ENCODE measurements at places on chromosomes 1 and 21.

GRCh38 chr1:36542962-36543515, 60.3 kb upstream of the CSF3R start:
- peak; percentile 15 for DNase-seq

DNA sequence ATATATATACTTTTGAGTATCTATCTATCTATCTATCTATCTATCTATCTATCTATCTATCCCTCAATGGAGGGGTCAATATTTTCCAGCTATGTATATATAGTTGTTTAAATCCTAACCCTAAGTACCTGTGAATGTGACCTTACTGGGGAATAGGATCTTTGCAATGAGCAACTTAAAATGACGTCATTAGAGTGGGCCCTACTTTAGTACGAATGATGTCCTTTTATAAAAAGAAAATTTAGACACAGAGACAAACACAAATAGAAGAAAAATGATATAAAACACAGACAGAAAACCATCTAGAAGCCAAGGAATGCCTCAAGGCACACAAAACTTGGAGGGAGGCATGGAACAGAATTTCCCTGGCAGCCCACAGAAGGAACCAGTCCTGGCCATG, 2283.7 kb downstream of the NCAM2 start:
- DNase-seq = no peak

GRCh38 chr1:228345201-228345930, 61.3 kb downstream of the TRIM11 start:
- no peak for DNase-seq

- DNase-seq = no peak
Measured at GRCh38 chr1:24830680-24831272, 85.5 kb downstream of the CLIC4 start.

DNA sequence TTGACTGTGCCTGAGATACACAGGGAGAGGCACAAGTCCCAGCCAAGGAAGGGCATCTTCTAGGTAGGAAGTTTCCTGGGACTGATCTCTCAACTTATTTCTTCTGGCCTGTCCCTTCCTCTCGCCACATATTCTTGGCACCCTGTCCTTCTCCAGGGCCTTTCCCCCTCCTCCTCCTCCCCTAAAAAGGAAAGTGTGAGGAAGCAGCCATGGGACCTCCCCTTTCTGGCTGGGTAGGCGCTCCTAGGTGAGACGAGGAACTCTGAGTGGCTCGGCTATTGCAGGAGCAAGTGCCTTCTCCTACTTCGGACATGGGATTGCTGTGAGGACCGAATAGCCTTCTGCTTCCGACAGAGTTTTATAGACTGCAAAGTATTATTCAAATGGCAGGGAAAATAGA, 15.5 kb upstream of the MTARC2 start:
- no peak for DNase-seq

- DNase-seq = no peak
Measured at GRCh38 chr21:38330666-38331065, 73.9 kb downstream of the KCNJ15 start.

DNA sequence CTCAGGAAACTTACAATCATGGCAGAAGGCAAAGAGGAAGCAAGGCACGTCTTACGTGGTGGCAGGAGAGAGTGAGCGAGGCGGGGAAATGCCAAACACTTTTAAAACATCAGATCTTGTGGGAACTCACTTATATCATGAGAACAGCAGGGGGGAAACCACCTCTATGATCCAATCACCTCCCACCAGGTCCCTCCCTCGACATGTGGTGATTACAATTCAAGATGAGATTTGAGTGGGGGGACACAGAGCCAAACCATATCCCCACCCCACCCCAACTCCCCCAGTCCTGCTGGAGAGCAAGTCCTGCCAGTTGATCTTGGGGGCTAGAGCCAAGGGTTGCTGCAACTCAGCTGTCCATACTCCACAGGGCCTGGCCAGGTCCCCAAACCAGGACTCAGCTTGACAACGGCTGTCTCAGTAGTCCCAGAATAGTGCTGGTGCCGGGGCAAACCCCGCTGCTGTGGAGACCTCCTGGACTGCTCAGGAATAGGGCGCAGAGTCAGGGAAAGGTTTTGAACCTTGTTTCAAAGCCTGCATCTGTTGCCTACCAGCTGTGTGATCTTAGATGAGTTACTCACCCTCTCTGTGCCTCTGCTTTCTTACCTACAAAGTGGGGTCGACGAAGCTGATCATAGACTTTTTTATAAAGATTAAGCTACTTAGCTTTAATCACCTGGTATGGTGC, 79.5 kb downstream of the STUM start:
- no peak for DNase-seq

DNA sequence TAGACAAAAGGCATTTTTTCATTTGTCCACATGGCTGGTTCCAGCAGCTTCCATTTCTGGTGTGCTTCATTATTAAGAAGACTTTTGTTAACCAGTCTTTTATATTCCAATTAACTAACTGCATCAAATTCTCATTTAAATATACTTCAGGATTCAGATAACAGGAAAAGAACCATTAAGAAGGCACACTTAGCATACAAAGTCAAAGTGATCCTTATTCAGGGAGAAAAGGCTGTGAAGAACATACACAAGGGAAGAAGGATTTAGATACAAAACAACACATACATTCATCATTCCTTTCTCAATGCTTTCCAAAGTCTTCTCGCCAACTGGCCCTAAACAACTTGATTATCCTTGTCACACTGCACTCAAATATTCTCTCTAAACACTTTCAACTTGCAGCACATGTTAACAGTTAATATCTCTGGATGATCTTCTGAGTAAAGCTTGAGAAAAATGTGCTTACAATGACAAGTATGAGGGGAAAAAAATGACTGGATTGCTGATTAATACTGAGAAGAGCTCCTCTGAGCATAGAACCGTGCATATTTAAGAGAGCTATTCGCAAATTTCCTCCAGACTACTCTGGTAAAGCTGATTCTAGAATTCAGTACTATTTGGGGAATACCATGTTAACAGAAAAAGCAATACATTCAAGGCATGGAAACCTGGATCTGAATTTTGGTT, 225.2 kb upstream of the TNR start:
- peak; percentile 82 for DNase-seq

DNA sequence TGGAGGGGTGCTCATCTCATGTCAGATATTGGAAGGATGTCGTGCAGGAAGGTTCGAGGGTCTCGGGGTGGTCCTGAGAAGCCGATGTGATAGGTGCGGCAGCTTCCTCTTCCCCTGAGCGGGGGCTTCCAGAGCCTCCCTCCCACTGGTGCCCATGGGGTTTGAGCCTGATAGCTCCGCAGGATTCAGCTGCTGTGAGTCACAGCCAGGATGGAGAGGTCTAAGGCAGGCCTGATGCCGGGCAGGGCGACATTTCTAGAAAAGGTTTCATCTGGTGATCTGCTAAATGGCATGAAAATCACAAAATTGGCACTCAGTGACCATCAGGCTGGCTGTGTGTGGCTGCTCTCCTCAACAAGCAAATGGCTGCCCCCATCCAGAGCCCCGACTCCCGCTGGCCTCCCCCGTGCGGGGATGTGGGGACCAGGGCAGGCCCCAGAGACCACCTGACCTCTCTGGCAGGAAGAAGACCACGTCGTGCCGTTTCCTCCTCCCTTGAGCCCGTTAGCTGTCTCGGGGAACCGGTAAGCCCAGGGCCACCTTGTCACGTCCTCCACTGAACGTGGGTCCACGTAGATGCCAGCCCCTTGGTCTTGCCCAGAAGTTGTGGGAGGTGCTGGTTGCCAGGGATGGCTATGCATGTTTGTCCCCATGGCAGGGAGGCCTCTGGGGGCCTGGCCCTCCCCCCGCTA, 66.1 kb downstream of the SKI start:
- no peak for DNase-seq

GRCh38 chr1:87330885-87331364, 2.2 kb downstream of the LMO4 start:
- DNase-seq = peak; percentile 69

DNA sequence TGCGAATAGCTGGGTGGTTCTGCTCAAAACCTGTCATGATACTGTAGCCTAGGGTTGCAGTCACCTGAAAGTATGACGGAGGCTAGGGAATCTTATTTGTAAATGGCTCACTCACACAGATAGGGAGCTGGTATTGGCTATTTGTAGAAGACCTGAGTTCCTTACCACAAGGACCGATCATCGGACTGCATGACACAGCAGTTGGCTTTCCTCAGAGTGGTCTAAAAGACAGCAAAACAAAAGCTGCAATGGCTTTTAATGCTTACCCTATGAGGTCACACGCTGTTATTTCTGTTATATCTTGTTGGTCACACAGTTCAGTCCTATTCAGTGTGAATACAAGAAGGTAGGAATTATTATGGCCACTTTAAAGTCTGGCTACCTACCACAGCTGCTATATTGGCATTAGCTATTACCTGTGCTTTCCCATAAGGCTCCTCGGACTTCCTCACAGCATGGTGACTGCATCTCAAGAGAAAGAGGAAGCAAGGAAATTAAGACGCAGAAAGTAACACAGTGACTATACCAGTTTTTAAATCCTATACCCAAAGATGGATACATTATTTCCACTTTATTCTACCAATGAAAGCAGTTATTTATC, 68.4 kb upstream of the LRRC7 start:
- DNase-seq = no peak

DNA sequence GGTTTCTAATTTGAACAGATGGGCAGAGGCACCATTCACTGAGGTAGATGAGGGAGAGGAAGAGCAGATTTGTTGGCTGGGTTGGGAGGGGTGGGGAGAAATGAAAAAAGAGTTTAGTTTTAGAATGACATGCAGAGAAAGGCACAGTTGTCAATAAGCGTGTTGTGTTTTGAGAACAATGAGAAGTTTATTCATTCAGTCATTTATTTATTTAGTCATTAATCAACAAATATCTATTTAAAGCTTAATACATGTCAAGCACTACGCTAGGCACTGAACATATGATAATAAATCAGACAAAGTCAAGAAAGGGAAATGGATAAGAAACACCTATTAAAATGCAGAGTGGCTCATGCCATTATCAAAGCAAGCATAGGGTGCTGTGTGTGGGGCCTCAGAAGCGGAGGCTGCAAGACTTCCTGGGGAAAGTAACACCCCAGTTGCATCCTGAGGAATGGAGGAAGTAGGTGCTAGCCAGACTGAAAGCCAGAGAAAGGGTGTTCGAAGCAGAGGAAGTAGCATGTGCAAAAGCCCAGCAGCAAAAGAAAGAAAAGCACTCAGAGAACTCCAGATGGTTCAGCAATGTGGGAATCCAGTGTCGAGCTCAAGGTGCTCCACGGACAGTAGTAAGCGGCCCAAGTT, 114.1 kb downstream of the RNF220 start:
- DNase-seq = no peak

GRCh38 chr1:45542591-45542990, 8.0 kb upstream of the AKR1A1 start:
- peak; percentile 87 for DNase-seq

- DNase-seq = no peak
Measured at GRCh38 chr21:32137266-32137665, 141.6 kb downstream of the MIS18A start.

DNA sequence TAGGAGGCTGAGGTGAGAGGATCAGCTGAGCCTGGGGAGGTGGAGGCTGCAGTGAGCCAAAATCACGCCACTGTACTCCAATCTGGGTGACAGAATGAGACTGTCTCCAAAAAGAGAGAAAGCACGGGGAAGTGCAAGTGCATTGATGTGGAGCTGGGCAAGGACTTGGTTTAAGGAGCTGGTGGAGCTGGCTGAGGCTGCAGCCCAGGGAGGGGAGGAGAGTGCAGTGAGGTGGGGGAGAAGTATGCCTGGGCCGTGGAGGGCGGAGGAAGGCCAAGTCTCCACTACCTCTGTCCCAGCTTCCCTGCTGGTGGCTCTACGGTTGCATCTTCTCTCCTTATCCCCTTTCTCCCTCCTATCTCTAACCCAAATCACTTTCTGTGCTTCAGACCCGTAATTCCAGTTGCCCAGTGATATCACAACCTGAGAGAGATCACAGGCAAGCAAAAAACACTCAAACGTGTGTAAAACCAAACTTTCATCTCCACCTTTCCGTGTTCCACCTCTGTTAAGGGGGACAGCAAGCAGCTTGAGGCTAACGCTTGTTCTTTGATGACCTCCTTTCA, 11.1 kb downstream of the TOR3A start:
- DNase-seq = no peak

DNA sequence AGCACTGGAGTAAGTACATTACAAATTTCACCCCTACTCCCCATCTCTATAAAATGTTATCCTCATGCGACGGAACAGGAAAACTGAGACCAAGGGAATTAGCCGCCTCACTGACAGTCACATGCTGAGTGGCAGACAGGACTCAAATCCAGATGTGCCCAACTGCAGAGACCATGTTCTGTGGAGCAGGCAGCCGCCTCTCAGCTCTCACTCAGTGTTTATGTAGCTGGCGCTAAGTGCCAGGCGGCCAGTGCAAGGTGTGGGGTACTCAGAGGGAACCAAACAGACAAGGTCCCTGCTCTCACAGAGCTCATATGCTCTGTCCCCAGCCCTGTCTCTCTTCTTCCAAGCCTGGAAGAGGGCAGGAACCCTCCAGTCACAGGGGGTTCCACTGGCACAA, 5.1 kb downstream of the CAPZB start:
- no peak for DNase-seq

DNA sequence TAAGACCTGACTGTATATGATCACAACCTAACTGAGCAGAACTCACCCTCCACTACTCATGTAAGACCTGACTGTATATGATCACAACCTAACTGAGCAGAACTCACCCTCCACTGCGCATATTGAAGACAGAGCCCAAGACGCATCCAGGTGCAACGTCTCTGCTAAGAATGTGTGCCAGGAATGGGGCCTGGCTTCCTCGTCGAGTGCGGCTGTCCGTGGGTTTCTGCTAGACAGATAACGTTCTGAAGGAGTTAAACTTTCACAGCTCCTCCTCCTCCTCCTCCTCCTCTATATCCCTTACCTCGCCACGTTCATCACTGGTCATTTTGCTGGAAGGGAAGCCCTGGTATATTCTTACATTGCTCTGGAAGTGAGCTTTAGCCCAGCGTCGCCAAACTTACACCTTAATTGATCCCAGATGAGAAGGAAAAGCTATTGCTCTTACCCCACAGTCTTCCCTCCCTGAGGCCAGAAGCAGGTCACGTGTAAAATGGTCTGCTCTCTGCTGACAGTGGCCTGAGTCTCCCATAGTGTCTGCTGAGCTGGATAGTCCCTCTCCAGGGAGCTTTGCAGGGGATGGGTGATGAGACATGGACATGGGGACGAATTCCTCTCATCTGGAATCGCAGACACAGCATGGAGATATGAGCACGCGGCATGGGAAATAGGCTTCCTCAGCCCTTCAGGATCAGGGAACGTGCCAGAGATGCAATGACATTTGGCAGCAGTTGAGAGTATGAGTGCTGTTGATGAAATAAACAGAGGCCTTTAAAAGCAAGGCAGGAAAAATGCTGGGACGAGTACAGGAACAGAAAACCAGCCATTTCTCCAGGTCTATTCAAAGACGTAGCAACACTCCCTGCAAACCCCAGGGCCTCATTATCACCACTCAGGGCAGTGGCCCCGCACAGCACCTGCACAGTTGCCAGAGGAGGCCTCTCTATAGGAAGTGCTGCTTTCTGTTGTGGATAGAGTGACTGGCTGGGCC, 528.1 kb downstream of the KIF26B start:
- DNase-seq = no peak

DNA sequence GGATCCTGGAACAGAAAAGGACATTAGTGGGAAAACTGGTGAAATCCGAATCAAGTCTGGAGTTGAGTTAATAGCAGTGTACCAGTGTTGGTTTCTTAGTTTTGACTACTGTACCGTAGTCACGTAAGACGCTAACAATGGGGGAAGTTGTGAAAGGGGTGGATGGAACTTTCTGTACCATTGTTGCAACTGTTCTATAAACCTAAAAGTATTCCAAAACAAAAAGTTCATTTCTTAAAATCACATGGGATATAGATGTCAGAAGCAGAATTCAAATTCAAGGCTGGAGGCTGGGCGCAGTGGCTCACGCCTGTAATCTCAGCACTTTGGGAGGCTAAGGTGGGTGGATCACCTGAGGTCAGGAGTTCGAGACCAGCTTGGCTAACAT, 16.9 kb downstream of the ARHGEF19 start:
- DNase-seq = no peak

Measured in trophoblast cell (in vitro differentiated cells and primary cell).